ENCODE measurements at places on chromosomes 6 and 20.
A peak's percentile ranks its signal among the peaks of the same experiment; 100 is the strongest.

GRCh38 chr20:52766645-52767435, 205.3 kb upstream of the TSHZ2 start:
- DNase-seq, result no peak
- H3K27me3 ChIP-seq, result no peaks in the 10 kb centered on the region
- H3K27ac ChIP-seq, result no peak overlapping the region

GRCh38 chr20:4720977-4721349, 746 bp upstream of the PRND start:
- peaks cover 16% of the 10 kb centered on the region for H3K4me1 ChIP-seq
- H3K4me3 ChIP-seq, result no peak overlapping the region
- H3K36me3 ChIP-seq, result no peaks in the 10 kb centered on the region
- peak overlapping the region; percentile 75 for H3K27ac ChIP-seq
- H3K27me3 ChIP-seq, result no peaks in the 10 kb centered on the region

- DNase-seq, result peak; percentile 57
- peak overlapping the region; percentile 8 for H3K4me3 ChIP-seq
- peaks cover 20% of the 10 kb centered on the region for H3K4me1 ChIP-seq
- no peaks in the 10 kb centered on the region for H3K27me3 ChIP-seq
Measured at GRCh38 chr20:19964289-19965265, 52.6 kb upstream of the NAA20 start.

DNA sequence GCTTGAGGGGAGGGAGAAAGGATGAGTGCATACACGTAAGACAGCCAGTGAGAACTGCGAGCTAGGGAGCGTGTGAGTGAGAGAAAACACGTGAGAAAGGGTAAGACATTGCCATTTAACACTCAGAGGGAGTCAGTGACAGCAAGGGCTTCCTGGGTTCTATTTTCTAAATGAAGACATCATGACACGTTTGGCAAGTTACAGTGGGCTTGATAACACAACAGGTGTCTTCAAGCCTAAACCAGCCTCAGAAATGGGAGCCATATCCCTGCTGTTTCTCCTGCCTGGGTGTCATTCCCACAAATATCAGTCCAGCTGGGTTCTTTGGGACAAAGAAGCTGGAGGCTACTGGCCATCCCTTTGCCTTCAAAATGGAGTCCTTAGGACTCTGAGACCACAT, 16.9 kb upstream of the MOCS1 start:
- H3K4me1 ChIP-seq, result peaks cover 8% of the 10 kb centered on the region
- no peak overlapping the region for H3K27ac ChIP-seq
- no peaks in the 10 kb centered on the region for H3K27me3 ChIP-seq
- H3K4me3 ChIP-seq, result no peak overlapping the region
- H3K36me3 ChIP-seq, result no peaks in the 10 kb centered on the region

- DNase-seq, result no peak
- H3K36me3 ChIP-seq, result no peaks in the 10 kb centered on the region
- H3K27me3 ChIP-seq, result peaks cover 81% of the 10 kb centered on the region
- H3K4me1 ChIP-seq, result peaks cover 19% of the 10 kb centered on the region
Measured at GRCh38 chr20:46013322-46013828, 4.7 kb downstream of the MMP9 start.

DNA sequence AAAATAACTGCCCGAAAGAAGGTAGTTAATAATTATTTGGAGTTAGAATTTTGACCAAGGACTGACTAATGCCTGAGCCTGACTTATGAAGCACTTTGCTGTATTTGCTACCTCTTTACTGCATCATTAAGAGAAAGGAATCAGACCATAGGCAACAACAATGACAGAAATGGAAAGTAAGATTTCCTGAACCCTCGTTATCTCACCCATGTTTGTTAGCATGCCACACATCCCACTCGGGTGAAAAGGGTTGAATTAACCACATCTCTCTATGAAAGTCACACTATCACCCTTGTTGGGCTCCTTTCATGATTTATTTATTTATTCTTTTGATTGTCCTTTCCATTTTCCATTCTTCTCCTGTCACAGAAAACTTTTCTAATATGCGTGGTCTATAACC, 59.6 kb downstream of the OLIG3 start:
- H3K36me3 ChIP-seq, result no peaks in the 10 kb centered on the region
- H3K27ac ChIP-seq, result no peak overlapping the region
- no peaks in the 10 kb centered on the region for H3K4me1 ChIP-seq
- H3K27me3 ChIP-seq, result no peaks in the 10 kb centered on the region
- no peak overlapping the region for H3K4me3 ChIP-seq

DNA sequence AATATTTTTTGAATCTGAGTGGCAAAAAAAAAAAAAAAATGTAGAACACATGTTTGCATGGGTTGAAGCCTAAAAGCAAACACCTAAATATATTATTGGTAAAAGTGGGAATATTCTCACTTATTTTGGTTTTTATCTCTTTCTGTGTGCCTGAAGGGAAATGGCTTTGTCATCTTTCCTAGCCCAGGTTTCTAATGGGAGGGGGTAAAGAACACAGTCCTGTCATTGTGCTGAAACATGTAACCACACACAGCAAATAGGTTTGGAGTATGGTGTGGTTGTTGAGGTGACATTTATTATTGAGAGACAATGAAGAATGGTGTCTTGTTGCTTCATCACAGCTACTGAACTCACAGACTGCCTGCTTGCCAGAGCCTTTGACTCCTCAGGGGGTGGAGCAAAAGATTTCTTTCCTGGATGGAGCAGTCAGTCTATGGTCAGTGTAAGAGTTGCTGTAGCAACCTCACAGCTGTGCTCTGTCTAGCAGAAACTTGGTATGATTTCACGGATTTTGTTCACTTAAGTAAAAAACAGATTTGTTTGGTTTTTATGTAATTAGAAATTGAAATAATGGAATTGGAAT, 70.2 kb downstream of the CEP57L1 start:
- H3K27me3 ChIP-seq, result no peaks in the 10 kb centered on the region
- no peaks in the 10 kb centered on the region for H3K4me1 ChIP-seq

GRCh38 chr20:37947943-37948342, 45.0 kb downstream of the VSTM2L start:
- H3K27me3 ChIP-seq, result no peaks in the 10 kb centered on the region
- H3K36me3 ChIP-seq, result no peaks in the 10 kb centered on the region
- no peak overlapping the region for H3K4me3 ChIP-seq
- no peak overlapping the region for H3K27ac ChIP-seq

- H3K27me3 ChIP-seq, result no peaks in the 10 kb centered on the region
- peaks cover 98% of the 10 kb centered on the region for H3K36me3 ChIP-seq
- H3K4me1 ChIP-seq, result peaks cover 7% of the 10 kb centered on the region
- no peak overlapping the region for H3K27ac ChIP-seq
Measured at GRCh38 chr20:41100001-41100480, 37.3 kb upstream of the PLCG1 start.

- H3K27me3 ChIP-seq, result no peaks in the 10 kb centered on the region
- H3K27ac ChIP-seq, result no peak overlapping the region
- H3K4me1 ChIP-seq, result peaks cover 26% of the 10 kb centered on the region
Measured at GRCh38 chr6:13384966-13385365, 56.6 kb upstream of the TBC1D7 start.

DNA sequence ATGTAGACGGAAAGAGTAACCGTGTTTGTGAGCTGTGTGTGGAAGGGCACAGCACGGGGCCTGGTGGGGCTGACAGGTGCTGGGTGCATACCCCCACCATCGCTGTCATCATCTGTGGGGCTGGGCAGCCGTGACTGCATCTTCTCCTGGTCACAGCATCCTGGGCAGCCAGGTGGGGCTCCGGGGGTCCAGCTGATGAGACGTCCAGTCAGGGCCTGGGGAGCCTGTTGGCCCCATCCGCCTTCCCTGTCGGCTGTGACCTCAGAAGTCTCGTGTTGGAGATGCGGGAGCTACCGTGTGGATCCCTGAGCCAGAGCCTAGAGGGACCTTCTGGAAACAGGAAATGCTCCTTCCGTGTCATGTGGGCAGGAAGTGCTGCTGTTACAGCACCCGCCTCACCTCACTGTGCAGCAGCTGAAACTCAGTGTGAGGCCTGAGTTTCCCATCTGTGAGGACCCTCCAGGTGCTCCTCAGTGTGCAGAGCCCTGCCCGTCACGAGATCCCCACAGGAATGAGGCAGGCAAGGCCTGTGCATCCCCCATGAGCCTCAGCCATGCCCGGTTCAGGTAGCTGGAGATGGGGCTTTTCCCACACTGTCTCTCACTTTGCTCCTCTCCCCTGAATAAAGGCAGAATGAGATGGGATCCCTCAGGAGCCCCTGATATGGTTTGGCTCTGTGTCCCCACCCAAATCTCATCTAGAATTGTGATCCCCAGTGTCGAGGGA, 108.7 kb downstream of the ERMARD start:
- no peak for DNase-seq
- H3K36me3 ChIP-seq, result no peaks in the 10 kb centered on the region
- H3K4me1 ChIP-seq, result peaks cover 18% of the 10 kb centered on the region

DNA sequence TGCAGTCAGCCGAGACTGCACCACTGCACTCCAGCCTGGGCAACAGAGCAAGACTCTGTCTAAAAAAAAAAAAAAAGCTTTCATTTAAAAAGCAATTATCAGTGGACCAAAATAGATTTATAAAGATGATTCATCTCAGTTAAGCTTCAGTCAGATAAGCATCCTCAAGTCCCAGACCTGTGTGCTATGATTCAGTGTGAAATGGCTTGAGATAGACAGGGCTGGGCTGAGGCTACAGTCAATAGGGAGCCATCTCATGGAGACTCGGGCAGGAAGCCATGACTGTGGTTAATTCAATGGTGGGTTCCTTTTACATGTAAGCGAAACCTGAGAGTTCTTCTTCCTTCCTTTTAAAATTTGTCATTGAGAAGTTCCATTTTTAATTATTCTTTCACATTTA, 276.0 kb downstream of the TFAP2A start:
- DNase-seq, result no peak
- no peaks in the 10 kb centered on the region for H3K27me3 ChIP-seq
- H3K4me1 ChIP-seq, result no peaks in the 10 kb centered on the region

GRCh38 chr6:161228921-161229591, 44.8 kb downstream of the AGPAT4 start:
- H3K4me1 ChIP-seq, result peaks cover 41% of the 10 kb centered on the region
- H3K4me3 ChIP-seq, result no peak overlapping the region
- H3K36me3 ChIP-seq, result no peaks in the 10 kb centered on the region
- no peaks in the 10 kb centered on the region for H3K27me3 ChIP-seq
- peak overlapping the region; percentile 26 for H3K27ac ChIP-seq

- no peaks in the 10 kb centered on the region for H3K4me1 ChIP-seq
- no peak for DNase-seq
- no peaks in the 10 kb centered on the region for H3K27me3 ChIP-seq
- H3K4me3 ChIP-seq, result no peak overlapping the region
Measured at GRCh38 chr6:63708631-63709030, 73.0 kb downstream of the PHF3 start.

- DNase-seq, result no peak
- no peak overlapping the region for H3K4me3 ChIP-seq
- no peak overlapping the region for H3K27ac ChIP-seq
- H3K4me1 ChIP-seq, result no peaks in the 10 kb centered on the region
- no peaks in the 10 kb centered on the region for H3K27me3 ChIP-seq
Measured at GRCh38 chr6:47348316-47348863, 38.7 kb upstream of the TNFRSF21 start.

DNA sequence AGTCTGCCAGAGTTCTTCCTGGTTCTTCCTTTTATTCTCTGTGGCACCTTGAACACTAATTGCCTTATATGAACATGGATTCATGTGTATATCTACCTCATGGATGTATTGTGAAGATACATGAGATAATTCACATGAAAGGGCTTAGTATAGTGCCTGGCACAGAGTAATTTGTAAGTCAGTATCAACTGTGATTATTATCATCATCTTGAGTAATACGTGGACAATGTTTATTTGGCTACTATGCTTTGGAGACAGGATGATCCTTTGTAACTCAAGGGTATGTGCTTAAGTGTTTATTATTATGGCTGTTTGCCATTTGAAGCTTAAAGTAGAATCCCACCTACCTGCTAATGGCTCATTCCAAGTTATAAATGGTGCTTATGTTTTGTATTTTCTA, 16.0 kb downstream of the DOP1A start:
- H3K27ac ChIP-seq, result no peak overlapping the region
- no peaks in the 10 kb centered on the region for H3K36me3 ChIP-seq
- H3K27me3 ChIP-seq, result no peaks in the 10 kb centered on the region

DNA sequence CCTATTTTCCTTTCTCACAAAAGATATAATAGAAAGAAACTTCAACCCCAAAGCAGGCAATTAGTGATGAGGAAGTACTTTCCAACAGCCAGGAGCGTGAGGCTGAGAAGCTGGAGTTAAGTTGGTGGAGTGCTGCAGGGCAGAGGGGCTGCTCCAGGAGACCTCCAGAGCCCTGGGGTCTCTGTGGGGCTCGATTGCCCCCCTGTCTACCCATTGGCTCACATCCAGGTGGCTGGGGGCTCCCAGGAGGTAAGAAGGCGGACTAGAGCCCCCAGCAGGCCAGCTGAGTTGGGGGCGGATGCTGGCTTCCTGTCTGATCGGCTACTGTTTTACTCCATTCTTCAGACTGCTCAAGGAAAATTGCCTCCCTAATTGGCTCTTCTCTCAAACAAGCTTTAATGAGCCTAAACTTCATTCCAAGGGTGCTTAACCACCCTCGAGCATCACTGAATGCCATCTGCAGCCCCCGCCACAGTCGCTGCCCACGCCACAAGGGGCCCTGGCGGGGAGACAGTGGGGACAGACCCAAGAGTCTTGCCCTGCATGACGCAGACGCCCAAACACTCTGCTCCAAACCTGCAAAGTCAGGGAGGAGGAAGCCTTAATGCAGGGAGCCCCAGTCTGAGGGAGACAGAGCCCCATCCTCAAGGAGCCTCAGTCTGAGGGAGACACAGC, 78.6 kb downstream of the MDGA1 start:
- no peak overlapping the region for H3K4me3 ChIP-seq
- H3K27ac ChIP-seq, result no peak overlapping the region
- H3K36me3 ChIP-seq, result no peaks in the 10 kb centered on the region
- DNase-seq, result no peak

DNA sequence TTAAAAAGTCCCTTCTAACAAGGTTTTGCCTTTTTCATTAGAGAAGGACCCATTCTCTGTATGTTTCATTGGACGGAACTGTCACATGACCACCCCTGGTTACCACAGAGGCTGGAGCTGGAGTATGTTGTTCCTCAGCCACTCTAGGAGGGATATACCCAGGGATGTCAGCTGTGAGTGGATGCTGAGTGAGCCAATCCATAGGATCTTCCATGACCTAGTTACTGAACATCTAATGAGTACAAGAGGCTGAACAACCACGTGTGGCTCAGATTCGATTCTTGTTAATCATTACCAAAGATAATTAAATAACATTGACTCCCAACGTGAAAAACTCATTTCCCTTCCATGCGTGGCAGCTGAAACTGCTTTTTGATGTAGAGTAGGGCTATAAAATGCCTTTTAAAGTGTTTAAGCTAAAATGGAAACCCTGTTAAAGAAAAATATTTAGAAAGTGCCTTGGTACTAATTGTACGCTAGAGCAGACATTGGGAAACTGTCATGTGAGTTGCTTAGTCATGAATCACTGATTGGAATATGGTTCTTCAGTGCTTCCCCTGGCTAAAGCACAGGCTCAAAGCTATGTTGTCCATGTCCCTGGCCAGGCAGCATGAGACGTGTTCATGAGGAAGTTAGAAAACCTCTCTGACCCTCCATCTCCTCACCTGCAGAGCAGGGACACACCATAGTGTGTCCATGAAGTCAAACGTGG, 256.1 kb downstream of the ZNF217 start:
- DNase-seq, result no peak
- no peak overlapping the region for H3K27ac ChIP-seq
- H3K27me3 ChIP-seq, result no peaks in the 10 kb centered on the region
- H3K36me3 ChIP-seq, result no peaks in the 10 kb centered on the region
- H3K4me1 ChIP-seq, result no peaks in the 10 kb centered on the region

GRCh38 chr20:51482836-51483473, 59.6 kb downstream of the NFATC2 start:
- H3K36me3 ChIP-seq, result no peaks in the 10 kb centered on the region
- no peak overlapping the region for H3K27ac ChIP-seq
- H3K27me3 ChIP-seq, result no peaks in the 10 kb centered on the region
- no peak for DNase-seq

GRCh38 chr6:18048953-18049630, 61.7 kb upstream of the KIF13A start:
- no peaks in the 10 kb centered on the region for H3K4me1 ChIP-seq
- no peak overlapping the region for H3K4me3 ChIP-seq
- no peak overlapping the region for H3K27ac ChIP-seq
- H3K36me3 ChIP-seq, result no peaks in the 10 kb centered on the region
- no peaks in the 10 kb centered on the region for H3K27me3 ChIP-seq
